Stimulated activated CD4-positive, alpha-beta T cell treated with anti-CD3 and anti-CD28 coated beads, Interleukin-1b, Interleukin-23, amount 100 ng/mL, for 1 hour (primary cell): ENCODE measurements at places on chromosomes 1 and 21.

GRCh38 chr1:85654066-85654782 is 54.0 kb downstream of the ZNHIT6 start:
- no peak for DNase-seq

DNA sequence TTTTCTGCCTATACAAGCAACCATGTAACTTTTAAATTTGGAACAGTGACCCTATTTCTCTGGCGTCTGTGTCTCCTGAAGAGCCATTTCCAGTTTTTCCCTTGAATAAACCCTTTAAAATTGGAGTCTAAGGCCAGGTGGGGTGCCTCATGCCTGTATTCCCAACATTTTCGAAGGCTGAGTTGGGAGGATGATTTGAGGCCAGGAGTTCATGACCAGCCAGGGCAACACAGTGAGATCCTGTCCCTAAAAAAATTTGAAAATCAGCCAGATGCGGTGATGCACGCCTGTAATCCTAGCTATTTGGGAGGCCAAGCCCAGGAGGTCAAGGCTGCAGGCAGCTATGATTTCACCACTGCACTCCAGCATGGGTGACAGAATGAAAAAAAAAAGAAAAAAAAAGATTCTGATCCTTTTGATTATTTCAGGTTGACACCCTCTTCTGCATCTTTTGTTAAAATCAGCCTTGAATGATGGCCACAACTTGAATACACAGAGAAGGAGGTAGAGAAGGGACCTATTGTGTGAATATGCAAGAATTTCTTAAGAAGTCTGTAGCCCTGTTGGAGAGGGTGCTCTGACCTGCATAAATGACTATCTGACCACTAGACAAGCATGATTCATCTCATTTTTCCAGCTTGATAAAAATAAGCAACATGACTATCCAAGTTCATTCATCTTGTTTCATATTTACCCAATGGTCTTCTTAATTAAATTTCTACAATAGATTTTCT is 40.2 kb upstream of the PARP1 start:
- DNase-seq: no peak

DNA sequence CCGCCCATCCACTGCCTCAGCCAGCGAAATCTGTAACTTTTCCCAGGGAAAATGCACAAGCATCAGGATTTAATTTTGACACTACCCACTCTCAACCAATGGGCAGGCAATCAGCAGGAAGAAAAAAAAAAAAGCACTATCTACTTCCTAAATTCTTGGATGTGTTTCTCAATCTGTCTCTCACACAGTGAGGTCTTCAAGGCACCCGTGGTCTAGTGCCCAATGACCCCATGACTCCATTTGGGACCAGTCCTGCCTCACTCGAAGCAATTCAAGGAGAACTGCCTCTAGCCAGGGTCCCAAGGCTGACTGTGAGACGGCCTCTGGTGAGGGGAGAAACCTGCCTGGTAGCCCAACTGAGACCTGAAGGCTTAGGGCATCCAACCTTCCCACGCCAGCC is 35.9 kb downstream of the CSF1 start:
- no peak for DNase-seq

DNA sequence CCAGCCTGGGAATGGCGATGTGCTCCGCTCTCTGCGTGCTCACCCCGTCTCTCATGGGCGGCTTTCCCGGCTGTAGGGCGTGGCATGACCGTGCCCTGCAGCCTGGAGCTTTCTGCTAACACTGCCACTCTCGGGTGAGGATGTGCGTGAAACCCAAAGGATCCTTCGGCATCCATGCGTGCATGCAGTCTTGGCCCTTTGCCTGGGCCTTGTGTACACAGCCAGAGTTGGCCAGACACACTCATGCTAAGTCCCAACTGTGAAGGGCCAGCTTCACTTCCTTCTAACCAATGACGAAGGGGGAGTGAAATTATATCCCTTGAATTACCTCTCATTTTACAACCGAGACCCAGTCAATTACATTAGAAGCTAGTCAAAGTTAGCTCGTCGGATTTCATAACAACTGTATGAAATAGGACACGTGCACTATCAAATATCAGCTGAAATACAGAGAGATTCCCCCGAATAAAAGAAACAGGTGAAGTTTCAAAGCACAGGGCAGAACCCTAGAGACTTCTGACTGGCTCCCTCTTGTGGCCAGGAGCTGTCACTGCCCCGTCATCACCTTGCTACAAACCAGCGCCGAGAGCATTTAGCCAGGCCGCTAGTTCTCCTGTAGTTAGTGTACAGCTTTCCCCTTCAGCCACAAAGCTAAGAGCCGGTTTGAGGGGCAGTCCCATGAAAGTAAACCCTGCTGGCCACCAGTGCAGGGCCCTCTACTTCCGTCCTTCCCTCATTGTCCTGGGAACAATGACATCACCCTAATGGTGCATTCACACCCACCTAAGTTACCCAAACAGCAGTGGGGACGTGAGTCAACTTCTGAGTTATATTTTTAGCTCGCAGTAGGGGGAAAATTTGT is 63.4 kb upstream of the COA6 start:
- DNase-seq: peak; percentile 51

DNA sequence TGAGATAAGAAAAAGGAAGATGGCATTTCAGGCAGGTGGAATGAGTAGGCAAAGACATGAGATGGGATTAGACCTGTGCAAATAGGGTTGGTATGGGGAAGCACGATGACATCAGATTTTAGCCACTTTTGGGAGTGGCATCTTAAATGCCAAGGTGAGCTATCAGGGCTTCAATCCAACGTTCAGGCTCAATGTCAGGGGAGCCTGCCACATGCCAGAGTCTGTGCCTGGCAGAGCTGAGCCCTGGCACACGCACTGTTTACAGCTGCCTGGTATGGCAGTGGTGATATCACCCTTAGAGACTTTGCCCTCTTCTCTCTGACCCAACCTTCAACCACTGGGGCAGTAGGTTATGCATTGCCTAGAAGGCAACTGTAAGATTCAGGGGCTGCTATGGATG is 1.1 kb upstream of the GUCA2B start:
- no peak for DNase-seq

GRCh38 chr1:57976216-57976615 is 552.4 kb upstream of the DAB1 start:
- DNase-seq: no peak

GRCh38 chr1:188517139-188517538 is 1688.4 kb downstream of the PLA2G4A start:
- DNase-seq: no peak

DNA sequence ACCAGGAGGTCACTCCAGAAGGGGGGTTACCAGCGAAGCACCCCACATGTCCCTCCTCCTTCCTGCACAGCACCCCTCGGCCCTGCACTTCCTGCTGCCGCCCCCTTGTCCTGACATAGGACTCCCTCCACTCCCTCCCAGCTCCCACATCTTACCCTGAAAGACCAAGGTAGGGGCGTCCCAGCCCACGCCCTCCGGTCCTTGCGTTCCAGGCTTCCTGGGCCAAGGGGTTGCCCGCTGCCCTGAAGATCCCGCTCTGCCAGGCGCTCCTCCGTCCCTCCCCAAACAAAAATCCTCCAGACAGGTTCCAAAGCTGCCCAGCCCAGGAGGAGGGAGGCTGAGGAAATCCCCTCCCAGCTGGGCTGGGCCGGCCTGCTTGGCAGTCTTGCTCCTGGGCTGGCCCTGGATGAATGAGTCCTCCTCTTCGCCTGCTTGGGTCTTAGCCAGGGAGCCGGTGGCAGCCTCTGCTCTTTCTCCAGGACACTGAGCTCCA is at the start of gene RHBDL2:
Gene RHBDL2, minus strand, starts transcription at position 304 of the 493 bp plus-strand sequence. CDS start 22,618 bp downstream, outside the sequence.
- no peak for DNase-seq

DNA sequence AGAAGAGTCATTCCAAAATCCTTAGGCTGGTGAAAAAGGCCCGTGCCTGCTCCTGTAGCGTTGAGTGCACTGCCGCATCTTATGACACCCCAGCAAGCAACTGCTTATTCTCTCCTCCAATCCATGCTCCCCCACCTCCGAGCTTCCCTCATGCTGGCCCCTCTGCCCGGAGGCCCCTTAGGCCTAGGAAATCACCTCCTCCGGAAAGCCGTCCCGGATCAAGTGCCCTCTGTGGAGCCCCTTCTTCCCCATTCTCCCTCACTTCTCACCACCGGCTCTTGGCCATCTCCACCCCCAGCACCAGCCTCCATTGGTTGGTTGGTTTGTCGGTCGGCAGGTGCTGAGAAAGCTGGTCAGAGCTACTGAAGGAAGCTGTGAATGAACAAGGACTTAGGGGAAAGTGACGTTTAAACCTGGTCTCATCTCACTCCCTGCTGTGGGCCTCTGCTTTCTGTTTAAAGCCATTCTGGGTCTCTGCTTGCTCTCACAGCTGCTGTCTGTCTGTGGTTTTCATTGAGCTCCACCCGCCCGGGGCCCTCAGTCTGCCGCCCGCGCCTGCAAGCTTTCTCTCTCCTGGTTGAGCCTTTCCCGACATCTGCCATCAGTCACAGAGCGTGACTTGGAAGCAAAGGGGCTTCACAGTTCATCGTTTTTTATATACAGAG is 122.2 kb downstream of the KCNN3 start:
- no peak for DNase-seq

GRCh38 chr1:239647045-239647444 is 260.7 kb downstream of the CHRM3 start:
- DNase-seq: no peak

- DNase-seq: no peak
Observed at GRCh38 chr1:187715483-187715882, 886.7 kb downstream of the PLA2G4A start.

DNA sequence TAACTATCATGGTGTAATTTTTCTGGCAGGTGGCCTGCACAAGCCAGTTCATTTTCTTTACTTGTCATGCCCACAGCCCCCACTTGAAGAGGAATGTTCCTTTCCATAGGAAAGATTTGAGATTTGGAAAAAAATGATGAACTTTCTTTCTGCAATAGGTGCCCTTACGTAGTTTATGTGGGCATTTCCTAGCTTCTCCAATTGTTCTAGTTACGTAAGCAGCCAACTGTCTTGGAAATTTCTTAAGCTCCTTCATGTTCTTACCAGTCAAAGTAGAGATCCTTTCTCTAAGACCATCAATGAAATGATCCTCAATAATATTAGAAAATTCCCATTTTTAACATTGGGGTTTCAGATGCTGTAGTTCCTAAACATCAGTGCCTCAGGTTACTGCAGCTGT is 109.5 kb upstream of the F3 start:
- DNase-seq: no peak

DNA sequence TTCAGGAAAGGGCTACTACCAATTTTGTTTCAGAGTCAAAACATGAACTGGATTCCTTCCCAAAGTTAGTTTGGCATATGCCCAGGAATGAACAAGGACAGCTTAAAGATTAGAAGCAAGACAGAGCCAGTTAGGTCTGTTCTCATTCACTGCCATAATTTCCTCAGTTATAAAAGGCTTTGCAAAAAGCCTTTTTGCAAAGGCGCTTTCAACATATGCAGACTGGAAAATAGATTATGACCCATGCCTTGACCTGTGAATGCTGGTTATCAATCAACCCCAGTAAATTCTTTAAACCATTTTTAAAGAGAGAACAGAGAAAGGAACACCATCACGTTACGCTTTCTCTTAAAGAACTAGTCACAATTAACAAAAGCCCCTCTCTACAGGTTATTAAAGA is 1.7 kb upstream of the FRRS1 start:
- DNase-seq: no peak

DNA sequence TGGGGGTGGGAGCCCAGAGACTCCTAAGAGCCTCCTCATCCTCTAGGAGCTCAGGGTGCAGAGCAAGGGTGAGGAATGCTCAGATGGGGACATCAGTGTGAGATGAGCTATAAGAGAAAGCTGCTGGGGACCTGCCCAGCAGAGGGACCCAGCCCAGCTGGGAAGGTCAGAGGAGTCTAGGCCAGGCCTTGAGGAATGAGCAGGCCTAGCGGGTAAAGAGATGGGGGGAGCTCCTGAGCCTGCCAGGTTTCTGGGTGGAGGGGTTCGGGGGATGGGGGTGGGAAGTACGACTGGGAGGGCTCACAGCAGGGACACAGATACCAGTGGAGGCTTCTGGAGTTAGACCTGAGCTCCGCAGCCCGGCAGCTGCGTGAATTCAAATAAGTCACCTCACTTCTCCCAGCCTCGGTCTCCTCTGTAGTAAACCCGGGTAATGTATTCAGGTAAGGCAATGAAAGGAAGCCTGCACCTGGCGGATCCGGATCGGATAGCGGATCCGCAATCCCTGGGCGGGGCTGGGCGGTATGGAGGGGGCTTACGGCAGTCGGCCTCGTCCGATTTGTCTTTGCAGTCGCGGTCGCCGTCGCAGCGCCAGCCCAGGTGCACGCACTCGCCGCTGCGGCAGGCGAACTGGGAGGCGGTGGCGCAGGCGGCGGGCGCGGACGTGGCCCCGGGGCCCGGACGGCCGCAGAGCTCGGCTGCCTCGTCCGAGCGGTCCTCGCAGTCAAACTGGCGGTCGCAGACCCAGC is 38.0 kb upstream of the MAGOH start:
- no peak for DNase-seq

GRCh38 chr1:48003741-48004531 is 6.8 kb upstream of the TRABD2B start:
- no peak for DNase-seq

DNA sequence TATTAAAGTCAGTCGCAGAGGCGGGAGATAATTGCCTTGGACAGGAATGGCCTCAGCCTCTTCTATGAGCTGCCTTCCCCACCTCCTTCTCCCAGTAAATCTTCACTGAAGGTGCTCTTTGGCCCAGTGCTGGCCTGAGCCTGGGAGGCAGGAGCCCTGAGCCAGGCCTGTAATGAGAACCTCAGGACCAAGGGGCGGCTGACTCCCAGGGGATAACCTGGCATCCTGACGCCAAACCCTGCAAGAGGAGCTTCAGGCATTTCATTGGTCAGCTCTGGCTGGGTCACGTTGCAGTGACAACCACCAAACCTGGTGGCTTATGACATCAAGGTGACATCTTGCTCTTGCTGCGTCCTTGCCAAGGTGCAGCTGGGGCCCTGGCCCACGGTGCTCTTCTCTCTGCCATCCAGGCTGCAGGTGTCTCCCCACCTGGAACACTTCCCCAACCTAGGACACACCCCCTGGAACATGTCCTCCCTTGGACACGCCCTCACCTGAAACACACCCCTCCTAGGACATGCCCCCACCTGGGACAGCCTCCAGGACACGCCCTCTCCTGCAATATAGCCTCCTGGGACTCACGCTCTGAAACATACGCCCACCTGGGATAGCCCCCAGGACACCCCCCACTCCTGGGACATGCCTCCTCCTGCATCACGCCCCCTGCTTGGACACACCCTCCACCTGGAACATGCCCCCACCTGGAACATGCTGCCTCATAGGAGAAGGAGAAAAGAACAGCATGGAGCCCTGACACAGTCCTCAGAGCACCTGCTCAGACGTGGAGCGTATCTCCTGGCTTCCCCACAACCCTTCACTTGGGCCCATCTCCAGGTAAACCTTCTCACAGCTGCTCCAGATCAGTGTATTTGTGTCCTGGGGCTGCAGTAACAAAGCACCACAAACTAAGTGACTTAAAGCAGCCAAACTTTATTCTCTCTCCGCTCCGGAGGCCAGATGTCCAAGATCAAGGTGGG is 333.6 kb downstream of the NPHP4 start:
- no peak for DNase-seq

- no peak for DNase-seq
Observed at GRCh38 chr1:61892977-61893376, 150.7 kb downstream of the PATJ start.

- no peak for DNase-seq
Observed at GRCh38 chr21:45511661-45512431, 30.4 kb downstream of the SLC19A1 start.

- no peak for DNase-seq
Observed at GRCh38 chr1:36909946-36910725, 124.2 kb downstream of the GRIK3 start.

- no peak for DNase-seq
Observed at GRCh38 chr1:236030534-236030933, 34.4 kb downstream of the NID1 start.

- peak; percentile 36 for DNase-seq
Observed at GRCh38 chr1:201480231-201481003, 11.4 kb upstream of the PHLDA3 start.

GRCh38 chr21:36692114-36692834 is 6.6 kb upstream of the SIM2 start:
- DNase-seq: no peak

- no peak for DNase-seq
Observed at GRCh38 chr1:209486861-209487593, 96.5 kb upstream of the CAMK1G start.
